ENCODE measurements at places on chromosomes 4 and X.

GRCh38 chr4:112523764-112524505 lies 8.0 kb upstream of the NEUROG2 start:
- peaks cover 73% of the 10 kb centered on the region for H3K27me3 ChIP-seq
- DNase-seq: peak; percentile 87
- peak overlapping the region; percentile 77 for H3K4me3 ChIP-seq
- no peak overlapping the region for H3K27ac ChIP-seq
- H3K36me3 ChIP-seq: peaks cover 3% of the 10 kb centered on the region

DNA sequence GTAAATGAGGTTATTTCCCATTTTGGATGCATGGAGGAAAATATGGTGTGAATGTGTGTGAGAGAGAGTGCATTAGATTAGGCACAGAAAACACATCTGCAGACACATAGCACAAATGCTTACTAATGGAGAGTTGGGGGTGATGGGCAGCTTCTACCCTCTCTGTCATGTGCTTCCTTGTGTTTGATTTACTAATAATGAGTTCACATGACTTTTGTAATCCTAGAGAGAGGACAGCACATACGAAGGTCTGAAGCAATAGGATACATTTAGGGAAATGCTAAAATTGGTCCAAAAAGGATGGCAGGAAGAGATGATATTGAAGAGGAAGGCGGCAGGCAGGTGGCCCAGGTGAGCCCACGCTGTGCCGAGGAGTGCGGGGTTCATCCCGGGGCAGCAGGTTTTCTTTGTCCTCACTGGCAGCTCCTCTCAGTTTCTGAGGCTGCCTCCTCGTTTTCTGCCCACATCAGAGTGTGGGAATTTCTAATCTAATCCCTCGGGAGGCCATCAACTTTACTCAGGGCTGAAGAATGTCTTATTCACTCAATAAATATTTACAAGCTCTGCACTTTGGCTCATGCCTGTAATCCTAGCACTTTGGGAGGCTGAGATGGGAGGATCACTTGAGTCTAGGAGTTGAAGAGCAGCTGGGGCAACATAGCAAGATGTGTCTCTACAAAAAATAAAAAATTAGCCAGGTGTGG lies 15.9 kb upstream of the MAP9 start:
- peaks cover 12% of the 10 kb centered on the region for H3K27me3 ChIP-seq
- H3K4me1 ChIP-seq: no peaks in the 10 kb centered on the region
- no peak overlapping the region for H3K27ac ChIP-seq
- no peaks in the 10 kb centered on the region for H3K36me3 ChIP-seq
- no peak overlapping the region for H3K4me3 ChIP-seq

GRCh38 chr4:118749347-118749988 lies 64.3 kb downstream of the METTL14 start:
- no peaks in the 10 kb centered on the region for H3K27me3 ChIP-seq
- H3K4me3 ChIP-seq: no peak overlapping the region
- H3K36me3 ChIP-seq: peaks cover 2% of the 10 kb centered on the region
- no peaks in the 10 kb centered on the region for H3K4me1 ChIP-seq
- DNase-seq: no peak
- H3K27ac ChIP-seq: no peak overlapping the region

DNA sequence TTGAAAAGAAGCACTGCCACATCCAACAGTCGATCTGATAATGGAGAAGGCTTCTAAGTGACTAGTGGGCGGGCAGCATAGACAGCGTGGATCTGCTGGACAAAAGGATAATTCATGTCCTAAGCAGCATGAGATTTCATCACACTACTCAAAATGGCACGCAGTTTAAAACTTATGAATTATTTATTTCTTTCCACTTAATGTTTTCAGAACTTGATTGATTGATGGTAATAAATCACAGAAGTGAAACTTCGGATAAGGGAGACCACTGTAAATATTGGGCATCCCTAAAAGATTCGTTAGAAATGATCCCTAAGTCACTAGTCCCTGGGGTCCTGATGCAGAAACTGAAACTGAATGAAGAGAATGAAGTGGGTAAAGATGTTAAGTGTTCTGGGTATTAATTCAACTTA lies 93.0 kb upstream of the ANK2 start:
- no peak for DNase-seq
- no peak overlapping the region for H3K4me3 ChIP-seq
- no peaks in the 10 kb centered on the region for H3K36me3 ChIP-seq
- no peak overlapping the region for H3K27ac ChIP-seq

- peaks cover 29% of the 10 kb centered on the region for H3K27me3 ChIP-seq
- no peak overlapping the region for H3K27ac ChIP-seq
- H3K36me3 ChIP-seq: no peaks in the 10 kb centered on the region
- no peak for DNase-seq
These were observed 76.7 kb downstream of the SHROOM2 start for GRCh38 chrX:9862953-9863352.

All from activated naive CD8-positive, alpha-beta T cell treated with anti-CD3 and anti-CD28 coated beads for 36 hours (primary cell).